ENCODE measurements at places on chromosomes 5 and 9.

DNA sequence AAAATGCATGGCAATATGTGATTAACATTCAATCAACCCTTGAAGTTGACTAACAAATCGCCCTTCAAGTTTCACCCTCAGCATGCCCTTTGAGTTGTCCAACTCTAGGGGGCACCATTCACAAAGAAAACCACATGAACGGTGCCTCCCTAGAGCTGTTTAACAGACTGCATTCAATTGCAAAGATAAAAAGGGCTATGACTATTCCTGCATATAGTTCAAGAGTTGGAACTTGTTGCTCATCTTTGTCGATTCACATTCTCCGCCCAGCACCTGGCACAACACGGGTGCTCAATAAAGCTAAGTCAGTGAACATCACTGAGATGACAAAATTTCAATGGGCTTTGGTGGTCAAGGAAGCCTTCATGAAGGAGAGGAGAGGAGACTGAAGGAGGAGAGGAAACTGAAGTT is 69.6 kb upstream of the SLC30A5 start:
- DNase-seq: no peak

DNA sequence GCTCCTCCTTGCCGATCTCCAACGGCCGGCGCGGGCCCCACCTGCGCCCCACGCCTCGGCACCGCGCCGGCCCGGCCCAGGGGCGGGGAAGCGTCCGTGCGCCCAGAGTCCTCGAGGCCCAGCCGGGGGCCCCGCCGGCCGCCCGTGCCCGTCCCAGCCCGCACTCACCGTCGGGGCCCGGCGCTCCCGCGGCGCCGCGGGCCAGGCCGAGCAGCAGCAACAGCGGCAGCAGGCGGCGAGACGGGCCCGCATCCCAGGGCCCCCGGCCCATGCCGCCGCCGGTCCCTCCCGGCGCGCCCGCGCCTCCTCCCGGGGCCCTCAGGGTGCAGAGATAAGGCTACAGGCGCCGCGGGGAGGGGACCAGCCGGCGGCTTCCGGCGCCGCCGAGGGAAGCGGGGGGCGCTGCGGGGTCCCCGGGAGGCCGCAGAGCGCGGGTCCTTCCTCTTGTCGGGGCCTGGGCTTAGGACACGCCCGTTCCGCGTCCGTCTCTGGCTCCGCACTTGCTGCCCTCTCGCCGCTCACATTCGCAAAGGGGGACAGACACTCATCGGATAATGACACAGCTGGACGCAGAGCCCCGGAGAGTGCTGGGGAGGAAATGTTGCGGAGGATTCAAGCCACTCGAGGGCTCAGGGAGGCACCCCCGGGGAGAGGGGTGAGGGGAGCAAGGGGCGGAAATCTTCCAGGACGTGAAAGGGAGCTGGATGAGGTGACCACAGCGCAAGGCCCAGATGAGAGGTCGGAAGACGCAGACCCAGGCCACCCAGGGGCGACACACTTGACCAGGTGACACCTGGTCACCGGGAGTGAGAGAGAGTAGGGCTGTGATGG is at the start of gene SUSD1:
TSS of gene SUSD1 (minus strand) at position 333 of the 831 bp plus-strand sequence. CDS start at position 271, 62 bp downstream.
- no peak for DNase-seq

- no peak for DNase-seq
These were observed 439.0 kb downstream of the ENC1 start for GRCh38 chr5:74201334-74202081.

- no peak for DNase-seq
These were observed 94.9 kb upstream of the MINAR2 start for GRCh38 chr5:129653057-129653375.

DNA sequence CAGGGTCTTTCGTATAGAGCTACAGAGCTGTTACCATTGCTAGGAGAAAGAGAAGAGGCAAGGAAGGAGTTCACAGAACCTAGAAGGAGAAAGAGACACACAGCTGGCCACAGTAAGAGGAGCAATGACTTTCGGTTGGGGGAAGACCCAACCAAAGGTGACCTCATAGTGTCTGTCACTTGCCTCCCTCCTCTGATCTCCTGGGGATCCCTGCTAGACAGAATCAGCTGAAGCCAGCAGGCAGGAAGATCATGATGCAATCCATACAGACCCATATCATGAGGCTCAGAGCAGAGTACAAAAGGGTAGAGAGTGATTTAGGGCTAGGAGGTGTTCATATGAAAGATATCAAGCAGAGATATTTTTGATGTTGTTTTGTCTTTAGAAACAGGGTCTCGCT is 26.0 kb upstream of the EPB41L4B start:
- DNase-seq: no peak

DNA sequence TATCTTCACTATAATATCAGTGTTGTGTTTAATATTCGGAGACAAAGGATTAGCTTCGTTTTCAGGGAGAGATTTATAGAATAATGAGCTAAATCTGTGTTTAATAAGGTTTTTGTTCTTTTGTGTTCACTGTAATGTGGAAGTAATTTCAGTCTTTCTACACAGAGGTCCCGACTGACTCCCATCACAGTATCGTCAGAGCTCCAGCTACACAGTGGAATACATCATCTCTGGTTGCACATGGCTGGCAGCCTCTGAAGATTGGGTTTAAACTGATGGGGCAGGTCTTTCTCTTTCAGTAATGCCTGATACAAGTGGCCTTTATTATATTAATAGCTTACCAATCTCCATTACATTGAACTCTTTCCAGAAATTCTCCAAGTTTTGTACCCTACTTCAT is 736.7 kb upstream of the RIOK2 start:
- no peak for DNase-seq

GRCh38 chr5:60195551-60195950 is 302.0 kb upstream of the PDE4D start:
- DNase-seq: no peak

GRCh38 chr9:72300873-72301272 is 64.1 kb downstream of the ZFAND5 start:
- DNase-seq: no peak

- no peak for DNase-seq
These were observed 44.3 kb downstream of the GARNL3 start for GRCh38 chr9:127308652-127309434.

- DNase-seq: no peak
These were observed 129.5 kb downstream of the SMARCA2 start for GRCh38 chr9:2144619-2145018.

DNA sequence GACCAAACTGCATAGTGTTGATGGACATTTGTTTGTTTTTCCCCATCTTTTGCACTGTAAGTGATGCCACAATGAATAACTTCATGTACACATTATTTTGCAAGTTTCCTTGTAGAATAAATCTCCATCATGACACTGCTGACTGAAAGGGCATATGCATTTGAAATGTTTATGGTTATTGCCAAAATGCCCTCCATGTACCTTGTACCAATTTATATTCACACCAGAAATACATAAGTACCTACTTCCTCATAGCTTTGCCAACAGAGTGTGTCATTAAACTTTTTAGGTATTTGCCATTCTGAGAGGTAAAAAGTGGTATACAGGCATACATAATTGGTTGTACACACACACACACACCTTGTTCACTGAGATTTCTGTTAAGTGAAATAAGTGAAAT is 361.0 kb upstream of the PCSK5 start:
- DNase-seq: no peak

- no peak for DNase-seq
These were observed 295.7 kb upstream of the TRPC7 start for GRCh38 chr5:136661026-136661425.

- DNase-seq: no peak
These were observed 13.4 kb downstream of the RABL6 start for GRCh38 chr9:136820971-136821825.

GRCh38 chr5:17182494-17182893 is 34.9 kb upstream of the BASP1 start:
- DNase-seq: no peak
